ENCODE measurements at places on chromosomes 6 and 20.
A peak's percentile ranks its signal among the peaks of the same experiment; 100 is the strongest.

DNA sequence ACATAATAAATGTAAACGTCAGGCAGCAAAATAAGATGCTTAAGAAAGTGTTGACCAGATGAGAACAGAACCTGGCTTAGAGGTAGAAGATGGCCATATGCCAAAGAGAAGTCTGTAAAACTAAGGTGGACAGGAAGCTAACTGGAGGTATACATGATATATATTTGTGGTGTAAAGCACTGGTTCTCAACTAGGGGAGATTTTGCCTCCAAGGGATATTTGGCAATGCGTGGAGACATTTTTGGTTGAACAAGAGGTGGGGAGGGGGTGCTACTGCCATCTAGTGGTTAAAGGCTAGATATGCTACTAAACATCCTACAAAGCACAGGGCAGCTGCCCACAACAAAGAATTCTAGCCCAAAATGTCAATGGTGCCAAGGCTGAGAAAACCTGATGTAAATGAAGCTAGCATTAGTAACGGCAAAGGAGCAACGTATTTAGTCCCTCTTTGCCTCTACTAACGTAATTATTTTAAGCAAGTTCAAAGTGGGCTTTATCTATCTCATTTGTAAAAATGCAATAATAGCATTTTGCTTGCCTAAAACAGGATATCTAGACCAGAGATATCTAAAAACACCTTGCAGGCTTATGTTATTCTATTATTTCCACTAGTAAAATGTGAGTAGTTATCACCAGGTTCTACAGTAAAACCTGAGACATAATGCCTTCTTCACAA lies 182.6 kb downstream of the RNGTT start:
- DNase-seq: peak; percentile 68

DNA sequence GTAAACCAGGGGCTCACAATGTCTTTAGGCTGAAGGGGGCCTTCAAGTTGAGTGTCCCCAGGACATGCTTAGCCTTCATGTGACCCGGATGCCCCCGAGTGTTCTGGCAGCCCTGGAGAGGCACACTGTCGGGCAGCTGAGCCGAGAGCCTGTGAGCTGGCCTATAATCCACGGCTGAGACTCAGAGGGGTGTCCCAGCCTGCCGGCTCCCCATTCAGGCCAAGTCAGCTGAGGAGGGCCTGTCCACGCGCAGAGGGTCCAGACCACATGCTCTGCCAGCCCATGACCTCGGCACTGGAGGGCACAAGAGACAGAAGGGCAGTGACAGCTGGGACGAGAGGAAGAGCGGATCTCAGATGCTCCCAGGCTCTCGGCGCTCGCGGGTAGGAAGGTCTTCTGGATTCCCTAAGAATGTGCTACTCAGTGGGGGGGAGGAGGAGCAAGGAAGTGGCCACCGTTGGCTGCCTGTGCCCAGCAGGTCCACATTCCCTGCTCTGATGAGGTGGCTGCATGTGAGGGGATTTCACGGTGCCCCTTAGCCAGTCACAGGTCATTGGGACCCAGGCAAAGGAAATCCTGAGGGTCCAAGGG lies 224.7 kb downstream of the NRN1 start:
- DNase-seq: no peak

- no peak for DNase-seq
Measured at GRCh38 chr6:12385316-12385715, 95.2 kb downstream of the EDN1 start.

DNA sequence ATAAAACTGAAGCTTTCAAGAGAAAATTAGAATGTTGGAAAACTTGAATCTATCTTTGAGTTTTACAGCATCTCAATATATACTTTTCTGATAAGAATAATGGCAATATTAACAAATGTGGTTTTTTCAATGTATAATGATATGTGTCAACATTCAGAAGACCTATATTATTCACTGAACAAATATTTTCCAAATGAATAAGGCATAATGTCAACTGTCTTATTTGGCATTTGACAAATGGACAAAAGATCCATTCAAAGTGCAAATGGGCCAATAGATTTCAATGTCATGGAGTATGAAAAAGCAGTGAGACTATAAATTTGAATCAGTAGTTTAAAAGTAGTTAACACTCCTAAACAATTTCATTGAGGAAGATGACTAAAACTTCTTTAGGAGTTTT lies 20.9 kb downstream of the LMBRD1 start:
- DNase-seq: no peak

DNA sequence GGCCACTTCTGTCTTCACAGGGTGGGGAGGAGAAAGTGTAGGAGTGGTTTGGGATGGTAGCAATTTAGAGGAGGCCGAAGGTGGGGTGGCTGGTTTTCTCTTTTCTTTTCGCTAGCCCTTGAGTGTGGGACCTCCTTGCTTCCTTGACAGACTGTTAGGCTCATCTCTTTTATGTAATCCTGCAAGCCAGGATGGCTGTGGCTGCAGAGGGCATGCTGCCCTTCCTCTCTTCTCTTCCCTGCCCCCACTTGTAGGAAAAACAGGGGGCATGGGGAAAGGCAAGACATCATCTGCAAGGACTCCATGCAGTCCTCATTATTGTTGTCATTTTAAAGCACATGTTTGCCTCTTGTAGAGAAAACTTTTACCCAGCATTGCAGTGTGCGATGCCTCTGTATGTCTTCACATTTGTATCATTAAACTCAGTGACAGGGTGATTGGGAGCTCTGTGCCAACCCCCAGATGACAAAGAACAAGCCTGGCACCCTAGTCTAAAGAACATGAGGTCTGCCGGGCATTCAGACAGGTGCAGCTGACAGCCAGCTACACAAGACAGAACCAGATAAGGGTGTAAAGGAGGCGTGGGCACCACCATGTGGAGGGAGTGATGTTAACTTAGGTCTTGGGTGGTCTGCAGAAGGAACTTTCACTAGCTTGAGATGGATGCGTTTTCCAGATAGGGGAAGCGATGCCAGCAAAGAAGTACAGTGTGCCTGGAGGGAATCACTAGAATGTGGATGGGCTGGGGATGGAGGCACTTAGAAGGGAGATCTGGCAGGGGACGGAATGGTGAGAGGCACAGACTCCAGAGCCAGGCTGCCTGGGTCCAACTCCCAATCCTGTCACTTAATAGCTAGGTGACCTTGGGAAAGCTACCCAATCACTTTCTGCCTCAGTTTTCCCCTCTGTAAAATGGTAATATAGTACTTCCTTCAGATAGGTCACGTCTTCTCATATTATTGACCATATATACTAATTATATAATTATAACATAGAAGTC lies 207.6 kb downstream of the TBC1D7 start:
- no peak for DNase-seq
